ENCODE measurements at places on chromosomes 1 and 21.

GRCh38 chr1:207084701-207085180 is 3.9 kb upstream of the C4BPB start:
- no peak for DNase-seq

GRCh38 chr1:55725378-55725777 is 510.2 kb upstream of the USP24 start:
- peak; percentile 49 for DNase-seq

GRCh38 chr1:202186327-202186726 is 7.3 kb upstream of the LGR6 start:
- DNase-seq: no peak

DNA sequence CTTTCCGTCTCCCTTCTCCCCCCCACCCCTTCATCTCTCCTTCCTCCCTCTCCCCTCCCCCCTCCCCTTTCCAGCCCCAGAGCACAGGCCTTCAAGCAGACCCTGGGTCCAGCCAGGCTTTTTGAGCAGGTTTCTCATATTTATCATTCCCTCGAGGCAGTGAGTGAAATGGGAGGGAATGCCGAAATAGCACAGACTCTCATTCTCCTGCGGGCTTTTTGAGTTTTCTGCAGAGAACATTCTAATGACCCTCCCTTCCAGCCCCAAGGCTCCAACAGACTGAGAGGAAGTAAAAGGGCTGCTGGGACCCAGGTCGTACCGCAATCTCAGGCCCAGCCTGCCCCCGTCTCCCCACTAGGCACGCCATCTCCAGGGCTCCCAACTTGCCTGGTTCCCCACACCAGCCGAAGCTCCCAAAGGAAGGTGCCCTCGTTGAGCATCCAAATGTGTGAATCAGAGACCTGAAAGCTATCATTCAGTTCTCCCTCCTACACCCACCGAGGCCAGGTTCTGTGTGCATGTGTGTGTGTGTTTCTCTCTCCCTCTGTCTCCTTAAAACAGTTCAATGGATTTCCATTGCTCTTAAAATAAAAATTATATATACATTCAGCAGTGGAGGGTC is 22.3 kb downstream of the ACTA1 start:
- no peak for DNase-seq

DNA sequence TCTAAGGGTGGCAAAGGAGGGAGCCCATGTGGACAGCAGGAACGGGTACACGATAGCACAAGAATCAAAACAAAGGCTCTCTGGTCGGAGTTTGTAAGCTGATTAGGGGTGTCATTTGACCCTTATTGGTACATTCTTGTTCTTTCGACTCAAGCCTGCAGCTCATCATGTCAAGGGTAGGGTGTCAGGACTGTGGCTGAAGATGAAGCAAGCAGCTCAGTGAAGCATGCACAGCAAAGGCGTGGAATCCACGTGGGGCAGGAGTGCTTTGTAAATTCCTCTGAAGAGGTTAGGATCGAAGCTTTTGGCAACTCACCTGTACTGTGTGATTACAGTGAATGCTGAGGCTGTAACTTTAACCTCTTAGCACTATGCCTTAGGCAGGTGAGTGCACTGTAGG is 4.7 kb upstream of the ABCB10 start:
- DNase-seq: no peak

DNA sequence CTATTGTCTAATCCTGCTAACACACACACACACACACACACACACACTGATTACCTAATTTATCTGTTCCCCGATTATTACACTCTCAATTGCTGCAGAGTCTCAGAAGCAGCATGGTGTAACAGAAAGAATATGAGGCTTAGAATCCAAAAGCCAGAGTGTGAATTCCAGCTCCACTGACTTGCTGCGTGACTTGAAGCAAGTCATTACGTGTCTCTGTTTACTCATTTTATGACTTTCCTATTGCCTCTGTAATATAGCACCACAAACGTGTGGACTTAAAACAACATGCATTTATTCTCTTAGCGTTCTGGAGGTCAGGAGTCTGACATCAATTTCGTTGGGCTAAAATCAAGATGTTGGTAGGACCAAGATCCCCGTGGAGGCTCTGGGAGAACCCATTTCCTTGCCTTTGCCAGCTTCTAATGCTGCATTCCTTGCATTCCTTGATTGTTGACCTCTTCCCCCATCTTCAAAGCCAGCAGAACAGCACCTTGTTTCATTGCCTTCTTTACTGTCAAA is 55.9 kb upstream of the ATP5PO start:
- DNase-seq: peak; percentile 75

GRCh38 chr21:45132841-45133573 is 58.6 kb downstream of the ADARB1 start:
- no peak for DNase-seq

- no peak for DNase-seq
Measured at GRCh38 chr1:59502009-59502691, 205.3 kb downstream of the FGGY start.

DNA sequence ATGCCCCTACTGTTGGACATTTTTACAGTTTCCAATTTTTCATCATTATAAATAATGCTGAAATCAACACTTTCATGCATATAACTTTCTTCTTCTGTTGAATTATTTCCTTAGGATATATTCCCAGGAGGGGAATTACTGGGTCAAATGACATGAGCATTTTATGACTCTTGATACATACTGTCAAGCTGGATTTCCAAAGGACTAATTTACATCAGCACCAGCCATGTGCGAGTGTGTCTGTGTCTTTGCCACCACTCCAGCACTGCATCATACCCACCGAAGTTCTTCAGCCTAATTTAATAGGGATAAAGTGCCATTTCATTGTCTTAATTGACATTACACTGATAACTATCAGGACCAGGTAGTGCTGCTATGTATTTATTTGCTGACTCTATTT is 146.7 kb downstream of the CSMD2 start:
- no peak for DNase-seq

- peak; percentile 26 for DNase-seq
Measured at GRCh38 chr1:171741872-171742576, at the start of gene VAMP4. VAMP4 (minus strand) TSS chr1:171742065; CDS start chr1:171738414, 3,651 bp downstream.

DNA sequence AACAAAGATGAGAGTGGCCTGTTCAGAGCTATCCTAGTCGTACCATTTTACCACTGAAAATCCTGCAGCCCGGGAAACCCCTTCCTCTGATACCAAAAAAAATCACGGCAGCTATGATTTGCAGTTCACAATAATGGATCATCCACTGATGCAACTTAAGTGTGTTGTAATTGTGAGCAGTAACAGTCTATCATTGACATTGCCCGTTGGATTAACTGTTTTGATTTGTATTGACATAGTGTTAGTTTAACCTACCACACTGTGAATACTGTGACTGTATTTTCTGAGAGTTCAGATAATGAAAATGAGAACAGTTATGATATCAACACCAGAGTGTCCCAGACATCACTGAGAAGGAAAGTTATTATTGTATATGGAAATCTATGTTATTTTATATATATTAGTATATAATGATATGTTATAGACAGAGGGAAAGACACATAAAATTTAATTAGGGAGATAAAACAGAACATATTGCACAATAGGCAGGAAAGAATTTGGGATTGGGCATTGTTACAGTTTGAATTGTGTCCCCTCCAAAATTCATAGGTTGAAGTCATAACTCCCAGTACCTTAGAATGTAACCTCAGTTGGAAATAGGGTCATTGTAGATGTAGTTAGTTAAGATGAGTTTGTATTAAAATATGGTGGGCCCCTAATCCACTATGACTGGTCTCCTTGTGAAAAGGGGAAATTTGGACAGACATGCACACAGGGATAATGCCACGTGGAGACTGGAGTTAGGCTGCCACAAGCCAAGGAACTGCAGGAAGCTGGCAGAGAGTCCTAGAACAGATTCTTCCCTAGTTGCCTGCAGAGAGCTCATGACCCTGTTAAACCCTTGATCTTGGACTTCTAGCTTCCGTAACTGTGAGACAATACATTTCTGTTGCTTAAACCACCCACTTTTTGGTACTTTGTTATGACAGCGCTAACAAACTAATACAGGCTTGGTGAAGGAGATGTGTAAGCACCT is 54.4 kb downstream of the TLCD4 start:
- DNase-seq: no peak

- no peak for DNase-seq
Measured at GRCh38 chr1:163826500-163826899, 504.7 kb downstream of the NUF2 start.

GRCh38 chr1:248849152-248849551 is 9.7 kb downstream of the ZNF692 start:
- no peak for DNase-seq

DNA sequence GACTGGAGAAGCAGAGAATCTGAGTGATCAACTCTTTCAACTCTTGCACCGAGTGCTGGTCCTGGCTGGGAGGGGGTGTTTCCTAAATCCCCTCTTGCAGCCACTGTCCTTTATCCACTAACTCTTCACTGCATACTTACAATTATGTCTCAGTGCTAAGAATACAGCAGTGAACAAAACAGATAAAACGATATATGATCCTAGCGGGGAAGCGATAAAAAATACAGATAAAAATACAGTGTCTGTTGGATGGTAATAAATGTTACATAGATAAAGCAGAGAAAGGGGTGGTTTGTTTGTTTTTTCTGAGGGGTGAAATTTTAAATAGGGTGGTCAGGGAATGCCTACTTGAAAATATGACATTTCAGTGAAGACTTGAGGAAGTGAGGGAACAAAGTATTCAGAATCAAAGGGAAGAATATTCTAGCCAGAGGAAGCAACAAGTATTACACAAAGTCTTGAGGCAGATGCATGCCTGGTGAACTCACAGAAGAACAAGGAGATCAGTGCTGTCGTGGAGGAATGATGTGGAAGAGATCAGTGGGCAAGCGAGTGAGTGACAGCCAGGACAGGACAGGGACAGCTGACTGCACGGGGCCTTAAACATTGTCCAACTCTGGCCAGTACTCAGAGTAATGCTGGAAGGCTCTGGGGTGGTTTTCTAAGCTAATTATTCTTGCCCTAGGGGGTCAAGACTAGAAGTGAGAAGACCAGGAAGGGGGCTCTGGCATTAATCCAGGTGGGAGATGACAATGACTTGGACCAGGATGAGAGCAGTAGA is 110.0 kb downstream of the APP start:
- DNase-seq: no peak

- DNase-seq: no peak
Measured at GRCh38 chr1:82015444-82015843, 214.7 kb downstream of the ADGRL2 start.

GRCh38 chr1:67892476-67893125 is 59.3 kb upstream of the GNG12 start:
- no peak for DNase-seq

- DNase-seq: no peak
Measured at GRCh38 chr1:190453550-190453949, 24.1 kb downstream of the BRINP3 start.

DNA sequence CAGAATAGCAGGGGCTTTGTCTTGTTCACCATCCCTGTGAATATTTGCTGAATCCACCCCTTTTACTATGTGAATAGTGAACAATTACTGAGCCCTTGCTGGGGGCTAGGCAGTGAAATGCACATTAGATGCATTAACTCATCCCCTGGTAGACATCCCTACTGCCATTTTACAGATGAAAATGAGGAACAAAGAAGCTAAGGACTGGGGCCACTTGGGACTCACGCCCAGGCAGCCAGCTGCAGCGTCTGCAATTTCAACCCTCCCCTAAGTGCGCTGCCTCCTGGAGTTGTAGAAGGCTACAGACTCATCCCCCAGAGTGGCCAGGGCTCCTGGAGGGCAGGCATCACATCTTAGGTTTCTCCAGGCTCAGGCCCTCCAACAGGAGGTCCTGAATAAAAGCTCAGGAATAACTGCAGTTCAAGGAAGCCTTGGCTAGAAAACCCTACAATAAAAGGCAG is 31.6 kb downstream of the CAPZB start:
- DNase-seq: no peak

DNA sequence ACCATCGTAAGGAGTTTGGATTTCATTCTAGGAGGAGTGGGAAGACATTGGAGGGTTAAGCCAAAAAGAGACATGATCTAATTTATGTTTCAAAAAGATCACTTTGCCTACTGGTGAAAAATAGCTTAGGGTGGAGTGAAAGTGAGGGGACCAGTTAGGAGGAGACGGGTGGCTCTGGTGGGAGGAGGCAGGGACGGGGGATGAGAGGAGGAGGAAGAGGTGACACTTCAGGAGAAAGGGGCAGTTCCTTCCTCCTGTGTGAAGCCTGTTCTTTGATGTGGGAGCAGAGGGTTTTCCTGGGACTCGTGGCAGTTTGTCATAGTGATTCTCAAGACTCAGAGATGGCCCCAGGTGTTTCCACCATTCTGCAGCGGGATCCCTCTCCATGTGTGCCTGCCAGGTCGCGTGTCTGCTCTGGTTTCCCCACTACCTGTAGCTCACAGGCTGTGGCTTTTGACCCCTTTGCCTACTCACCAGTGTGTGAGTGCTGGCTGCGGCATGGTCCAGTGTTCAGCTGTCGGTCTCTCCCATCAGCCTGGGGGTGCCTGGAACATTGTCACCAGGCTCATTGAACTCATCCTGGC is 102.4 kb downstream of the CNIH3 start:
- no peak for DNase-seq

- DNase-seq: no peak
Measured at GRCh38 chr1:171785766-171786165, 4.3 kb downstream of the METTL13 start.

GRCh38 chr1:180881806-180882509 is 30.7 kb upstream of the KIAA1614 start:
- DNase-seq: no peak

GRCh38 chr1:172770071-172770470 is 111.2 kb downstream of the FASLG start:
- no peak for DNase-seq

GRCh38 chr1:44602634-44603628 is 71.3 kb downstream of the TMEM53 start:
- no peak for DNase-seq

- no peak for DNase-seq
Measured at GRCh38 chr1:20359451-20360330, 69.0 kb downstream of the VWA5B1 start.

DNA sequence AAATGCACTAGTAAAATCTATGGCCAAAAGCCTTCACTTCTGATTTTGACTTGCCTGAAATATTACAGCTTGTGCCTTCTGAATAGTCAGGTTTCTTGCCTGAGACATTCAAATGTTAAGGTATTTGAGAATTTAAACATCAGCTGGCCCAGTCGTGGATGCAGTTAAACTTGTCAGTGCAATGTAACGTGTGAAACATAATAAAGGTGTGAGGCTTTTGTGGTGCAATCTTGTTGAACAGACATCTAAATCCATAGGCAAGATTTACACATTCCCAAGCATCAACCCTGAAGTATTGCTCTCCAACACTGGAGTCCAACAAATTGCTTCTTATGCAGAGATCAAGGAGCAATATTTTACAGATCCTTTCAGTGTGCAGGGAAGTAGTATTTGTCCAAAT is 4.4 kb downstream of the CCN1 start:
- no peak for DNase-seq
